Right renal cortex interstitium (tissue), 3 donors: ENCODE measurements at places on chromosomes 16 and 17.

DNA sequence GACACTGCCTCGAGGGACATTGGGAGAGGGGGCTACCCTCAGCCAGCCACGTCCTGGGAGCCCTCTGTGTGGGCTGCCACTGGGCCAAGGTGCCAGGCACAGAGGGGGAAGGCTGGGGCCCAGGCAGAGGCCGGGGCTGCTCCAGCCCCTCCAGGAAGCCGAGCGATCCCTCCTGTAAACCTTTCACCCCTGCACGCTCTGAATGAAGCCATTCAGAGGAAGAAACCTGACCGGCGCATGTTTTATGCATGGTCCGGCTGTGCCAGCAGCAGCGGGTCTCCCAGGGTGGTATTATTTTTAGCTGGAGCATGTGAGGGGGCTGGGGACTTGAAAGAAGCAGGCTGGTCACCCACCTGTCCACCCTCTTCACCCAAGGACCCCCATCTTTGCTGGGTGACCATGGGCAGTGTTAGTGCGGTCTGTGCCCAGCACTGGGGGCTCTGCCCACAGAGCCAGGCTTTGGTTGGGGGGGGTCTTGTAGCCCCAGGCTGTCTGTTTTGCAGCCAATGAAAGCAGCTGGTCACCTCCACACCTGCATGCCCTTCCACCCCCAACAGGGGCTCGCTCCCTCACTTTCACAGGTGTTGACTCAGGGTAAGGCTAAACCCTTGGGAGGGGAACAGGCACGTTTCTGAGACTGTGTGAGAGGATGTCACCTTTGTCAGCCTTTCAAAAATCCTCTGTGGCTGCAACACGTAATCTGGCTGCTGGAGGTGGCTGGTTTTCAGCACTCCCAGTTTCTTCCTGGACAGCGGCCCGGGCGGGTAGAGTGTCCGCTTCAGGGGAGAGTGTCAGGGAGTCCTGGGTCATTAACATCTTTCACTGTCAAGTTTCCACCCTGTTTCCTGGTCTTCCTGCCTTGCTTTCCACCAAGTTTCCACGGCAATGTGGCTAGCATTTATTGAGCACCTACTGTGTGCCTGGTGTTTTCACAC lies 77.1 kb upstream of the BRD7 start:
- no peak for DNase-seq

GRCh38 chr16:68605746-68606145 lies 39.4 kb upstream of the CDH3 start:
- no peak for DNase-seq

DNA sequence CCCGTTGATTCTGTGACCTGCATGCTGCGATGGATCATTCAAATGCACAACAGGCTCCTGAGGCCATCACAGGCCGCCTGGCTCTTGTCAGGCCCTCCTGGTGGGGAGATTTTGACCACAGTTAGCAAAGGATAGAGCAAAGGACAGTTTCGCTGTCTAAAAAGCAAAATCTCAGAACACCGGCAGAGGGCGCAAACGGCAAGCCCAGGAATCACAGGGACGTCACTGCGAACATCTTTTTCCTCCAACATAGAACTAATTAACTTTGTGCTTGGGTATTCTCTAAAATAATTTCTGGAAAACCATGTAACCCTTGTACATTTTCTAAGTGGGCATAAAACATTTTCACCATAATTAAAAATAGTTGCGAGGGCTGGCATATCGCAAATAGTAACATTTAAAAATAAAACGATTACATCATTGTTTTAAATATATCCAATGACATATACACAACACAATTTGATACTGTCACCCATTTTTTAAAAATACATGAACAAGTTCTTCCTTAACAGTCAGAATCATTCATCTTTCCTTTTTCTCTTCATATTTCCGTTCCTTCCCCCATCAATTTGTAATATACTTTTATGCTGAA lies 19.7 kb upstream of the SLC47A1 start:
- no peak for DNase-seq

- no peak for DNase-seq
Observed at GRCh38 chr16:56812884-56813283, 52.1 kb upstream of the SLC12A3 start.
